NCI-H345 (cell line): ENCODE measurements at places on chromosomes 1 and 21.

- DNase-seq = no peak
Observed at GRCh38 chr1:95007687-95008086, 65.1 kb downstream of the ALG14 start.

GRCh38 chr1:229972600-229973296 lies 94.3 kb upstream of the GALNT2 start:
- DNase-seq = no peak

DNA sequence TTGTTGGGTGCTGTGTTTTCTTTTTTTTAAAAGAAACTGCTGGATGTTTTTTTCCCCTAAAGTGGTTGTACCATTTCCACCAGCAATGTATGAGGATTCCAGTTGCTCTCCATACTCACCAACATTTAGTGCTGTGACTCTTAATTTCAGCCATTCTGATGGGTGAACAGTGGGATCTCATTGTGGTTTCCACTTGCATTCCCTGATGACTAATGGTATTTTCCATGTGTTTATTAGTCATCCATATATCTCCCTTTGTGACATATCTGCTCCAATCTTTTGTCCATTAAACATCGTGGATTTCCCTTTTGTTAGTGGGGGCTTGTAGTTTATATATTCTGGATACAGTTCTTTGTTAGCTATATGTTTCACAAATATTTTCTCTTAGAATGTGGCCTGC lies 206.0 kb downstream of the CAMTA1 start:
- no peak for DNase-seq

DNA sequence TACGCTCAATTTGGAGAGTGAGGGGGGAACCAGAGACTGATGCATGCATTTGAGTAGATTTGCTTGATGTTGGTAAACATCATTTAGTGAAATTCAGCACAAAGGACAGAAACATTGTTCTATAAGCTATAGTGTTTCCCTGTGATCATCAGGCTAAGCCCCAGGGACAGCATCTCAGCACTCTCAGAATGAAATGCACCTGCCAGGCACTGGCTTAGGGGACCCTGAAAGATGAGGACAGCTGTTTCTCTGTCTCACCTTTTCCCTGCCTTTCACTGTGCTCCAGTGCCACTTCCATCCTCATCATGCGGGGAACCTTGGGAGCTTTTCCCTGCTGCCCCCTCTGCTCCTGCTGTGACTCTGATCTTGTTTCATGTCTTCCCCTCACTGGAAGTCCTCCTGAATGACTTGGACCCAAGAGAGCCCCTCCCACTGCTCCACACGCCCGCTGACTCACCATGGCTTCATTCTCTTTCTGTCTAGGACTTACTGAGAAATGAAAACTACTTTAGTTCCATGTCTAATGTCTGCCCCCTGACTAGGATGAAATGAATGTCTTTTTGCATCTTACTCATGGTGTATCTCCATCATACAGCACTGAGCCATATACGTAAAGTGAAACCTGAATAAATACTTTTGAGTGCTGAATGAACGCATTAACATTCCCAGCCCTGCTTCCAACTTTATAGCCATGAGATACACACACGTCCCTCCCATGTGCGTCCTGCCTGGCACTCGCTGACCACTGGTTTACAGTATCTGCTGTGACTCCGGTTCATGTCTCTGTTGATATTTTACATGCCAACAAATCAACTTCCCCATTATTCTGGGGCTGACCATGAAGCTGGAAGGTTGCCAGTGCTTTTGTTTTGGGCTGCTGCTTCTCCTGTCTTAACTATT lies 182.0 kb downstream of the PCP4 start:
- DNase-seq = peak; percentile 87

DNA sequence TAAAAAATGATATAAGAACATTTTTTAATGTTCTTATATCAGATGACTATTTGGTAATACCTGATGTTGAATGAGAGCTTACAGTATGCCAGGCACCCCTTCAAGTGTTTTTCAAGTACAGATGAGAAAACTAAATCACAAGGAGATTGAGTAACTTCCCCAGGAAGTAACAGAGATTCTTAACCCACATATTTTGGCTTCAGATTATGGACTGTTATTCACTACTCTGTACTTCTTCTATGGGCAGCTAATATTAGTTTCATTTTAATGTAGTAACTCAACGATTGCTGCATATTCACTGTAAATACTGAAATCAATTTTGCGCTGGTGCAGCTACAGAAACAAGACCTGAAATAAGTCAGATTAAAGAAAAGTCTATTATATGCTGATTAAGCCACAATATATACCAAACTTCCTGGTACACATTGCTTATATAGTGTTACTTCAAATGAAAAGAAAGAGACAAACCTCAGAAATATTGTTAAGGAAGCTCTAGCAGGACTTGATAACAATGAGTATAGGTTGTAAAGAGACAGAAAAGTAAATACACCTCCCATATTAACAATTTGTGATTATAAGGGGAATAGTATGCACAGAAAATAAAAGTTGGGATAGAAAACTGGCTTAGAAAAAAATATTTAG lies 19.7 kb downstream of the DPYD start:
- no peak for DNase-seq

GRCh38 chr1:82179131-82179530 lies 378.4 kb downstream of the ADGRL2 start:
- DNase-seq = no peak

DNA sequence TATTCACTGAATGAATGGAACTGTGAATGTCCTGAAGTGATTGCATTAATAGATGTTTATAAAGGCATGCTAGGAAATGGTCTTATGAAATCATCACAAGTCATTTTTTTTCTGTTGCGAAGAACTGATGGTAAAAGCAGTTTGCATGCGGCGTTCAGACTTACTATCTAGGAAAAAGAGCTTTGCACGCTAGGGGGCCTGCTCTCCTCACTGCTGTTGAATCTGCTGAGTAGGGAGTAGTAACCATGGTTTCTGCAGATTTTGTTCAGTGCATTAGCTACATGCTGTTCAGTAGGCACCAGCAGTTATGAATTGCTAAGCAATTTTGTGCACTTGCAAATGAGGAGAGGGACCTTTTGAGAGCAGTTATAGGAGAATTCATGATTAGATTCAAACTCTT lies 57.9 kb downstream of the CENPF start:
- no peak for DNase-seq

GRCh38 chr1:223708001-223708359 lies 4.4 kb upstream of the CAPN2 start:
- DNase-seq = peak; percentile 72

DNA sequence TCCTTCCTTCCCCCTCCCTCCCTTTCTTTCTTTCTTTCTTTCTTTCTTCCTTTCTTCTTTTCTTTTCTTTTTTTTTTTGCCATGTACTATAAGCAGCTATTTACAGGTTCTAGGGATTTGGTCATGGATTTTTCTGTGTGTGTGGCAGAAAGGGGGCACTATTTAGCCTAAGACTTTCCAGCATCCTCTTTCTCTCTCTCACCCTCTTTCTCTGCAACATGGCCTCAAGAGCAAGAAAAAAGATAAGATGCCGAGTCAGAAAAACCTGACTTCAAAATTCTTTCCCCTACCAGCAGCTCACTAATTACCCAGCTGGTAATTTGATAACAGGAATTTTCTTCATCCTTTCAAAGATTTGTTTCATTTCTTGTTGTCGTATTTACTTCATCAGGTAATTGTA lies 458.3 kb upstream of the ADAMTS5 start:
- no peak for DNase-seq

- DNase-seq = no peak
Observed at GRCh38 chr1:110188035-110188618, 22.0 kb upstream of the KCNC4 start.

- DNase-seq = peak; percentile 91
Observed at GRCh38 chr1:148263128-148263905, 111.2 kb upstream of the NBPF11 start.

DNA sequence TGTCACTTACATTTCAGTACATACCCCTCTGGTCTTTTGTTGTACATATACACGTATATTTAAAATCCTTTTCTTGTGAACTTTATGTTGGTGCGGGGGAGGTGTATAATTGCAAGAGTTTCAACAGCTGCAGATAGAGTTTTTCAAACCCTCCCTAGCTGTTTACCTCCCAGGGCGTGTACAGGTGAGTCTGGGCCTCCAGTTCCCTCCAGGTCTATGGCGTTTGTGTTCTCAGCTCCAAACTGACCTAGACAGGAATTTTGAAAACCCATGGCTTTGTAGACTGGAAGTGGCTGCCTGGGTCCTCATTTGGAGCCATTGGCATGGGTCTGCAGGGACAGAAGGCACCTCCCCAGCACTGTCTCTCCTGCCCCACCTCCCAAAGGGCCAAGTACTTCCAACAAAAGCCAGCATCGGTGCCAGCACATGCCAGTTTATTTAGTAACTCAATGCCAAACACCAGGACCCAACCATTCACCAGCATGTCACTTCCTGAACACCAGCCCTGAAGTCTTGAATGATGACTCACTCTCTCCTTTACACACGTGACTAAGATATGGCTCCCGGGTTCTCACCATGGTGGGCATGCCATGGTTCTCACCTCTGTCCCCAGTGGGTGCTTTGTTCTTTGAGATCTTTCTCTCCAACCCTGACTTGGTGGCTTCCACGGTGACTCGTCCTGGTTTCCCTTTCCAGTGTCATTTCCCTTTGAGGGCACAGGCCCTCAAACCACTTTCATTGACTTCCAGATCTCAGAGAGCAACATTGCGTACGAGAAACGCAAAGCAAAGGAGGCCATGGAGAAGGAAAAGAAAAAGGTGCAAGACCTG lies 57.3 kb upstream of the EFHD2 start:
- DNase-seq = peak; percentile 79

GRCh38 chr1:20785907-20786252 lies 1.2 kb downstream of the HP1BP3 start:
- no peak for DNase-seq

GRCh38 chr1:154442006-154442740 lies 37.0 kb downstream of the IL6R start:
- no peak for DNase-seq

DNA sequence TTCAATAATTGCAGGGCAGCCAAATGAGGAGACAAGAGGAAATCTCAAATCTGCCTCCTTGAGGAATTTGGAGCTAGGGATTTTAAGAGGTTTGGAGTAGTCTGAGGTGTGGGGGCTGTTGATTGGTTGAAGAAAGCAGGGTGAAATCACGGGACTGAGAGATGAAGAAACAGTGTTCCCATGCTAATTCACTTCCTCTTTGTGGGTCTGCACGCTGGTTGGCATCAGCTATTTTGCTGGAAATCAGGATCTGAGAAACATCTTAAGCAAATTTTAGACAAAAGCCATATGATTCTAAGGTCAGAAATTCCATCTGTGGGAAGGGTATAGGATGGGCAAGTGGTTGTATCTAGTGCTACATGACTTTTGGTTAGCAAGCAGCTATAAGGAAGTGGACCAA lies 107.1 kb upstream of the PAXBP1 start:
- no peak for DNase-seq

DNA sequence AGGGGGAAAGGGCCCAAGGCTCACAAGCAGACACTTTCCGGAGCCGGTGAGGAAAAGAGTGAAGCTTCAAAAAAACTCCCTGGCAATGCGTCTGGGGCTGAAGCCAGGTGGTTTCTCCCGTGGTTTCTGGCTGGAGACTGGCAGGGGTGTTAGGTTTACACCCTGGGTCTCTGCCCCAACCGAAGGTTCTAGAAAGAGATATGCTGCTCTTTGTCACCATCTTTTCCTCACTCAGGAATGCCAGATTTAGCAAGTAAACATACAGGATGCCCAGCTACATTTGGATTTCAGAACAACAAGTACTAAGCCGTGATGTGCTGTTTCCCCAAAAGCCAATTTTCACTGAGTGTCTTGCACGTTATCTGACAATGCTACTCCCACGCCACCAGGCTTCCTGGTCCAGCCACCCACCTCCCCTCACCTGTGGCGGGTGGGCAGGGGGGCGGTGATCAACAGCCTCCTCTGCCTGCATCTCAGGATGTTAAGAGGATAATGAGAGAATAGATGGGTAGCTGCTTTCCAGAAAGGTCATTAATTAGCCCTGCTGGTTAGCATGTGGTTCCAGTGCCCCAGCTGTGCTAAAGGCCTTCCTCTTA lies 69.6 kb upstream of the OLIG2 start:
- DNase-seq = no peak

- no peak for DNase-seq
Observed at GRCh38 chr1:57420981-57421785, 2.7 kb downstream of the DAB1 start.

GRCh38 chr21:40049931-40050290 lies 182.7 kb downstream of the PCP4 start:
- DNase-seq = peak; percentile 82

- no peak for DNase-seq
Observed at GRCh38 chr1:28466226-28466778, 39.5 kb upstream of the RCC1 start.

DNA sequence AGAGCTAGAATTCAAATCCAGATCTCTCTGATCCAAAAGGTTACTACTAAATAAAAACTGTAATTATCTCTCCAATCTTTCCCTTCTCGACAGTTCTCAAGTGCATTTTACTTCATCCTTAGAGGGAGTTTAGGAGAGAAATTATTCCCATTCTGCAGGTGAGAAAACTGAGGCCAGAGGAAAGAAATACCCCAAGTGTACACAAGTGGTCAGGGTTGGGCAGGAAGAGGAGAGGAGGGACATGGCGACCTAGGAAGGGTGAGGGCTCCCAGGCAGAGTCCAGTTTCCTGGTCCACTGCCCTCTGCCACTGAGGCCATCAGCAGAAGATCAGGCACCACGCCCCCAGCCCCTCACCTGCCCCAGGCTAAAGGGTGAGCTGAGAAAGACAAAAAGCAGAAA lies 127.1 kb upstream of the RUNX3 start:
- DNase-seq = no peak

DNA sequence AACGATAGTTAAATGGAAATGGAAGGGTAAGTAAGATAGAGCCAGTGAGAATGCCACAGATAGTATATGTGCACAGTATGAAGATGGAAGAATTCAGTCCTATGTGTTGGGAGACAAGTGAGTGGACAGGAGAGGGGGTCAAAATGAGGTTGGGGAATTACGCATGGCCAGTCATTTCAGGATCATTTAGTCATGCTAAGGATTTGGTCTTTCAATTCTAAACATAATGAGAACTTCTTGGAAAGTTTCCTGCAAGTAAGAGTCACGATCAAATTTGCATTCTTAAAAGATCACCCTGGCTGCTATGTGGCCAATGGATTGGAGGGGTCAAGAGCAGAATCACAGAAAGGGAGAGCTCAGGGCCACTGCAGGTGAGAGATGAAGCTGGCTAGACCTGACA lies 64.0 kb upstream of the KCNK2 start:
- no peak for DNase-seq

- no peak for DNase-seq
Observed at GRCh38 chr1:72662918-72663317, 380.6 kb upstream of the NEGR1 start.

GRCh38 chr1:110617589-110617988 lies 11.4 kb upstream of the KCNA2 start:
- DNase-seq = no peak

DNA sequence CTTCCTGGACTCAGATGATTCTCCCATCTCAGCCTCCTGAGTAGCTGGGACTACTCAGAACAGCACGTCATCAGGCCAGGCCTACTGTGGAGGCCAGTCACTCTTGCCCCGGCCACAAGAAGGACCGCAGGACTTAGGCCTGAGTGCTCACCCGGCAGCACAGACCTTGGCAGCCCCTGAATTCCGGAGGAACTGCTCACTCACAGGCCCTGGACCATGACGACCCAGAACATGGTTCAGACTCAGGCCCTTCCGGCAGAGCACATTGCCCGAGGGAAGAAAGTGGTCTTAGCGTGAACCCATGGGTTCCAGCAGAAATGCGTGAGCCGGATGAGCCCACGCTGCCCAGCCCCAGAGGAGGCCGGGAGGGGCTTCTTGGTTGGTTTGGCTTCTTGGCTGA lies 177.3 kb upstream of the TMEM51 start:
- DNase-seq = no peak

- peak; percentile 73 for DNase-seq
Observed at GRCh38 chr1:9842073-9842711, 18.4 kb upstream of the CLSTN1 start.

- DNase-seq = no peak
Observed at GRCh38 chr1:77511440-77511840, 171.0 kb downstream of the ZZZ3 start.
